Esophagus (tissue), 2 donors: ENCODE measurements at places on chromosomes 2 and 18. TPM values are rescaled to one million over a fixed set of nuclear protein-coding genes. Genes with fewer than 3 reads are reported as not detected.

DIPK1C gene
- not detected for polyA plus RNA-seq

ABCB11 gene
- 0.01 TPM for polyA plus RNA-seq

ACMSD gene
- not detected for polyA plus RNA-seq

LIPG gene
- 1.4 TPM for polyA plus RNA-seq

SERTAD2 gene
- polyA plus RNA-seq = 13.6 TPM

TBR1 gene
- 0.02 TPM for polyA plus RNA-seq

TUBB8B gene
- polyA plus RNA-seq = 0.16 TPM

ARHGAP28 gene
- 0.57 TPM for polyA plus RNA-seq

CRYBA2 gene
- 0.49 TPM for polyA plus RNA-seq

ST6GAL2 gene
- 1.1 TPM for polyA plus RNA-seq

UBE2E3 gene
- 21.3 TPM for polyA plus RNA-seq

CYP27A1 gene
- 3.3 TPM for polyA plus RNA-seq

SCYGR7 gene
- polyA plus RNA-seq = not detected

INHBB gene
- polyA plus RNA-seq = 1.6 TPM

RNMT gene
- 6.7 TPM for polyA plus RNA-seq

RASGRP3 gene
- polyA plus RNA-seq = 0.55 TPM

COLEC11 gene
- 0.43 TPM for polyA plus RNA-seq

SCG2 gene
- polyA plus RNA-seq = 0.20 TPM

CD207 gene
- polyA plus RNA-seq = 0.94 TPM

MRPS9 gene
- polyA plus RNA-seq = 17.8 TPM

ATP6V1C2 gene
- 16.8 TPM for polyA plus RNA-seq

ASTL gene
- 0.32 TPM for polyA plus RNA-seq

FAM117B gene
- 3.1 TPM for polyA plus RNA-seq

SCN9A gene
- 0.10 TPM for polyA plus RNA-seq

DNER gene
- polyA plus RNA-seq = 0.24 TPM

EML6 gene
- 0.88 TPM for polyA plus RNA-seq

RAX gene
- polyA plus RNA-seq = 0.14 TPM

BMP10 gene
- polyA plus RNA-seq = not detected

PSMA8 gene
- 0.04 TPM for polyA plus RNA-seq

EHBP1 gene
- 14.1 TPM for polyA plus RNA-seq

GTF3C2 gene
- polyA plus RNA-seq = 41.5 TPM

ALKAL2 gene
- 1.0 TPM for polyA plus RNA-seq

CNTNAP5 gene
- polyA plus RNA-seq = not detected

LBX2 gene
- polyA plus RNA-seq = 0.12 TPM

CIB4 gene
- polyA plus RNA-seq = not detected

RGPD3 gene
- 0.06 TPM for polyA plus RNA-seq

RTP5 gene
- polyA plus RNA-seq = 0.06 TPM

SPATA3 gene
- not detected for polyA plus RNA-seq

UGT1A6 gene
- polyA plus RNA-seq = 22.4 TPM

TNFAIP6 gene
- polyA plus RNA-seq = 0.28 TPM

NFATC1 gene
- polyA plus RNA-seq = 1.9 TPM

GPR45 gene
- polyA plus RNA-seq = not detected
